Fibroblast of skin of left biceps (primary cell): ENCODE measurements at places on chromosomes 11 and 22.

DNA sequence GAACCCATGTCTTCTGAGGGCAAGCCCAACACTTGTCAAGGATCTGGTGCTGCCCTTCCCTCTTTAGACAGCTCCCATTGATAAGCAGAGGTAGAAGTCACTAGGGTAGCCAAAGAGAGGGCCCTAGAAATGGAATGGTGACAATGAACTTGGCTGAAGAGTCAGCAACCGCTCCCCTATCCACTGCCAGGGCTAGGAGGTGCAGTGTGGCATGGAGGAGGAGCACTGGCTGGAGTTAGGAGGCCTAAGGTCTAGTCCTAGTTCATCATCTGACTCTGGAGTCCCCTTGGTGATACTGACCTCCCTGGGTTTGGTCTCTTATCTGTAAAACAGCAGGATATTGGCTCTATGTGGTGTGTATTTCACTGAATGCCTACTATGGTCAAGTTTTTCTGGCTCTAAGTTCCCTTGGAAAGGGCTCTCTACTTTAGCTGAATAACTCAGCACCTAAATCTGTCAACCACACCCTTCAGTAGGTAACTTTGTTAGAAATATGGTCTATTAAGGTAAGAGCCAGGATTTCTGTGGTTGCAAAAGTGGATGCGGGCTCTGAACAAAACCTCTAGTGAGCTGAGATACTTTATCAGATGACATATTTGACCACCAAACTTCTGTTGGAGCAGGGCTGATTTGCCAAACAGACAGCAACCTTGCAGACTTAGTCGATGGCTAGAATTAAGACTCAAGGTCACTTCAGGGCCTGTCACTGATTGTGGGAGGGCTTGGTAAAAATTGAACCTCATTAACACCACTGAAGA lies 10.5 kb downstream of the TIMP3 start:
- no peak for DNase-seq

DNA sequence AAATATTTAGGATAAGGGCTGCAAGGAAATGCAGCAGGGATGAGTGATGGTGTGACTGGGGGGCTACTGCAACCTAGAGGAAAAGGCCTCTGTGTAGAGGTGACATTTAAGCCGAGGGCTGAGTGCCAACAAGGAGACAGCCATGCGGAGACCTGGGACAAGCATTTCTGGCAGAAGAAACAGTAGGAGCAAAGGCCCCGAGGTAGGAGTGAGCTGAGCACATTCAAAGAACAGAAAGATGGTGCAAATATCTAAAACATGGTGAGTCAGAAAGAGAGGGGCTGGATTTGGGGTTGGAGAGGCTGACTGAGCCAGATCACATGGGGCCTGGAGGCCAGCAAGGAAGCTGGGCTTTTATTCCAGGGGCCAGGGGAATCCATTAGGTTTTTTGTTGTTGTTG lies 55.1 kb upstream of the INCENP start:
- DNase-seq, result no peak

DNA sequence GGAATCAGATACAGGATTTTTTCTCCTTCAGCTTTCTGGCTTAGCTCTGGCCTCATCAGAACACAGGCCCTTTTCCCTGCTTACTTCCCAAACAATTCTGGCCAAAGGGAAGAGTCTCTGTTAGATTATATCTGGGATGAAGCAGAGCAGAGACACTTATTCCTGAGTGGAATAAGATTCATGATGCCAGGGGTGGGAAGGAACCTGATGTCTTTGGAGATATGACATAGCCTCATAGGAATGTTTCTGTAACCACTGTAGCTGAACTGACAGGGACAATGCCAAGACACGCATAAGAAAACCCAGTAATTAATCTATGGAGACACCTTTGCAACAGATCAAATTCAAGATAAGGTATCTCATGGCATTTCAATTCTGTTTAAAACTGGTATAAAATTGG lies 177.1 kb upstream of the RAG2 start:
- DNase-seq, result no peak

- DNase-seq, result no peak
Observed at GRCh38 chr11:33533386-33534052, 167.1 kb downstream of the C11orf91 start.

GRCh38 chr11:112760396-112761059 lies 200.7 kb upstream of the NCAM1 start:
- DNase-seq, result no peak

- DNase-seq, result no peak
Observed at GRCh38 chr11:67600324-67601029, 6.3 kb upstream of the NDUFV1 start.

- no peak for DNase-seq
Observed at GRCh38 chr11:776561-777287, 563 bp downstream of the GATD1 start.

- no peak for DNase-seq
Observed at GRCh38 chr11:30568931-30569330, 17.2 kb downstream of the MPPED2 start.

- DNase-seq, result no peak
Observed at GRCh38 chr11:63841554-63841953, 2.6 kb downstream of the MARK2 start.

DNA sequence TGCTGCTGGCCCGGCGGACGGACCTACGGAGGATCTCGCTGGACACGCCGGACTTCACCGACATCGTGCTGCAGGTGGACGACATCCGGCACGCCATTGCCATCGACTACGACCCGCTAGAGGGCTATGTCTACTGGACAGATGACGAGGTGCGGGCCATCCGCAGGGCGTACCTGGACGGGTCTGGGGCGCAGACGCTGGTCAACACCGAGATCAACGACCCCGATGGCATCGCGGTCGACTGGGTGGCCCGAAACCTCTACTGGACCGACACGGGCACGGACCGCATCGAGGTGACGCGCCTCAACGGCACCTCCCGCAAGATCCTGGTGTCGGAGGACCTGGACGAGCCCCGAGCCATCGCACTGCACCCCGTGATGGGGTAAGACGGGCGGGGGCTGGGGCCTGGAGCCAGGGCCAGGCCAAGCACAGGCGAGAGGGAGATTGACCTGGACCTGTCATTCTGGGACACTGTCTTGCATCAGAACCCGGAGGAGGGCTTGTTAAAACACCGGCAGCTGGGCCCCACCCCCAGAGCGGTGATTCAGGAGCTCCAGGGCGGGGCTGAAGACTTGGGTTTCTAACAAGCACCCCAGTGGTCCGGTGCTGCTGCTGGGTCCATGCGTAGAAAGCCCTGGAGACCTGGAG lies 74.1 kb downstream of the LRP5 start:
- no peak for DNase-seq

GRCh38 chr22:17814084-17814483 lies 39.8 kb upstream of the BID start:
- DNase-seq, result no peak

DNA sequence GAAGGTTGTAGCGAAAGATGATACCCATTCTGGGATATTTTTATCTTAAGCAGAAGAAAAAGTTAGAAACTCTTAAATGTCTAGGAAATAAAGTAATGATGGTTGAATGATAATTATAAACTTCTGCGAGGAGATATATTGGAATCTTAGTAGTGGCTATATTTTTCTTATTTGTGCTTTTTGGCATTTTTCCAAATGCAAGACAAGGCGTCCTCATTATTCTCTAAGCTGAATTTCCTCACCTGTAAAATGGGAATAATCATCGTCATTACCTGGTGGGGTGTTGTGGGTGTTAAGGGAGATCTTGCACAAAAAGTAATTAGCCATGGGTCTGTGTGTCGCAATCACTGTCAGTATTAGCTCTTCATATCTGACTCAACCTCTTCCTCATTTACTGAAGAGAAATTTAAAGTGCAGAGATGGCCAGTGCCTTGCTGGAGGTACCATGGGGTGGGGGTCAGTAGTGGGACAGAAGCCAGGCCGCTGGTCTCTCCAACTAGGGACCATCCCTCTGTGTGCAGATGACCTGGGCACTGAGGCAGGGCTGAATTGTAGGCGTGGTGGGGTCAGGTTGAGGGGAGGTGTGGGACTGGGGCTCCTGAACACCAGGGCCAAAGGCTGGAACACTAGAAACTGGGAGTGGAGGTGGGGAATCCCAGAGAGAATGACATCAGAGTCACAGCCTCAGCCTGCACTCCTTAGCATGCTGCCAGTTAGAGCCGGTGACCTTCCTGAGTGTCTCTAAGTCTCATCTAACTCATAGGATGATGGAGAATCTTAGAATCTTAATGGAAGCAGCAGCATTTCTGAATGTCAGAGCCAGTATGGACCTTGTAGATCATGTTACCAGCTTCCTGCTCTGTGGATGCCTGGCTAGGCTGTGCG lies 4.1 kb downstream of the PITPNM1 start:
- DNase-seq, result no peak

DNA sequence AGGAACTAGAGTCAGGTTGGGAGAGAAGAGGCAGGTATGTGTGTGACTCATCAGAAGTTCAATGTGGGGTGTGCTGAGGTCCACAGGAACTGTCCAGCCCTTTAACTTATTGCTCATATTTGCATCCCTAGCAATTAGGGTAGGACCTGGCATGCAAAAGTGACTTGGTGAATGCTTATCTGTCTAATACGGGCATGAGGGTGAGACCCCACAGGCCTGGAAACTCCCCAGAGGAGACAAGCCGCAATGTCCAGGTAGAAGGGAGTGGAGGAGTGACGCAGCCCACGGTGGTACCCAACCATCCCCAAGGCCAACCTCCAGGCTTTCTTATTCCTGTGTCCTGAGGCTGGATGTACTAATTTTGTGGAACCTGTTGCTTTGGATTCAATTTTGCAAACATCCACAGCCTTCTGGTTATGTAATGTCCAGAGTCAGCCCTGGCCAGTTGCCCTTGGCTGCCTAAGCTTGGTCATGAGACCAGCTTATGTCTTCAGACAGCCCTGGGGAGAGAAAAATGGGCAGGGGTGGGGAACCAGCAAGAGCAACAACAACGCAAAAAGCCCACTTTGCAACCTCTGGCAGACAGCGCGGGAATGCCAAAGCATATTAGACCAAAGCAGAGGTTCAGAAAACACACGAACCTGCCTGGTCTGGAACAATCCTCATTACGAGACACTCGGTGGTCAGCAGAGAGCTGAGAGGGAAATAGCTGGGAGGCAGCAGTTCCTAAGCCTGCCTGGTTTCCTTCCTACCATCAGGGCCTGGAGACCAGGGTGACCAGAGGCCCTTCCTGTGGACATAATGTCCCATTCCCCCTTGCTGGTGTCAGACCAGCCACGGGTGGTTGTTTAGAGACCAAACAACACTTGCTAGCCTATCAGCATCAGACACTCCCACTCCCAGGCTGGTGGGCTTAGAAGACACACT lies 49.3 kb downstream of the TIMP3 start:
- DNase-seq, result no peak

DNA sequence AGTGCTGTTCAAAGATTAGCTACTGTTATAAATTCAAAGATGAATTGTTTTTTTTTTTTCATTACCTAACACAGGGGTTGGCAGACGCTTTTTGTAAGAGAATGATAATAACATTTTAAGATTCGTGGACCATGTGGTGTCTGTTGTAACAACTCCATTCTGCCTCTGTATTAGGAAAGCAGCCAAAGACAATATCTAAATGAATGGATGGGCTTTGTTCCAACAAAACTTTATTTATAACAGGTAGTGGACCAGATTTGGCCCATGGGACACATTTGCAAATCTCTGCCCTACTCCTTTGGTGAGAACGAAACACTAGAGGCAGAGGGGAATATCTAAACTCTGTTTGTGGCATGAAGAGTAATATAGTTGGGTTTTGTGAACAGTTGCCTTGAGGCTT lies 83.6 kb upstream of the BLID start:
- DNase-seq, result no peak

GRCh38 chr22:47997052-47997590 lies 1234.7 kb downstream of the TBC1D22A start:
- no peak for DNase-seq

DNA sequence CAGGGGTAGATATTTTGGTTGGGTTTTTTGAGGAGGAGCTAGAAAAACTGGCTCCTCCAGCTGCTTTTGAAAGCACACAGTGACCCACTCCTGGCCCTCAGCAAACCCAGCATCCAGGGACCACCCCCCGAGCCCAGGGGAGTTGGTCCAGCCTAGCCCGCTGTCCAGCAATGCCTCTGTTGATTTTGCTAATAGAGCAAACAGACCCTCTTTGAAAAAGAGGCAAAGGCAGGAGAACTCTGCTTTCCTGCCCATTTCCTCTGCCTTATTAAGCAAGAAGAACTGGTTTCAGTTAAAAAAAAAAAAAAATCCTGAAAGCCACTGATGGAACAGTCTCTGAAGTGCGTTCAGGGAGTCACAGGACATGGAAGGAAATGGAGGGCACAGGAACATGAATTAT lies 25.3 kb downstream of the ABTB2 start:
- DNase-seq, result no peak

DNA sequence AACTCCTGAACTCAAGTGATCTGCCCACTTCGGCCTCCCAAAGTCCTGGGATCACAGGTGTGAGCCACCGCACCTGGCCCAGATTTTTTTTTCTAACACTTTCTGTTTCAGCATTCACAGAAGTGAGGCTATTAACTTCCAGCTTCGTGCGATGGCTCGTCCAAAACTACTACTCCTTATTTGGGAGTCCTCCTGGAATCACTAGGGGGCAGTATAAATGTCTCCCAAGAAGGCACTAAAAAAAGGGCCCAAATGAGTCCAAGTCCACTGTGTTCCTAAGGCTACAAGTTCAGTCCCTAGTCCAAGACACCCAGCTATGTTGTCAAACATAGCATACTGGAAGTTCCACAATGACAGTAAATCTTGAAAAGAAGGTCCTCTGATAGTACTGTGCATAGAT lies 63.2 kb upstream of the BIRC3 start:
- DNase-seq, result no peak

GRCh38 chr11:76579752-76580151 lies 90.8 kb downstream of the LRRC32 start:
- DNase-seq, result no peak

- DNase-seq, result no peak
Observed at GRCh38 chr22:46045459-46046298, 68.7 kb upstream of the WNT7B start.

- no peak for DNase-seq
Observed at GRCh38 chr11:117453886-117454563, 126.4 kb downstream of the CEP164 start.

DNA sequence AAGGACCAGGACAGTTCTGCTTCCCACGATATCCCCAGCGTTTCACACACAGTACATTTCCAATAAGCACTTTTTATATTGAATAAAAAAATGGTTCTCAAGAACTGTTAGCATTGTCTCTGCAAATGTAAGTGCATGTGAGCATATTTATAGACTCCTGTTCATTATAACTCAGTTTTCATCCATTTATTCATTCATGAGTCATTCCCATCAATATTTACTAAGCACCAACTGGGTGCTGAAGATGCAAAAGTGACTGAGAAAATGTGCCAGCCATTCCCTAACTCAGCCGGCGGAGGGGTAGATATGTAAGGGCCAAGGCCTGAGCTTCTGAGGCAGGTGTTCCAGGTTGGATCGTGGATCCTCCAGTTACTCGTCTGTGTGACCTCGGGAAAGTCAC lies 64.8 kb downstream of the CACNG2 start:
- DNase-seq, result no peak

- no peak for DNase-seq
Observed at GRCh38 chr22:32222991-32223390, 18.1 kb upstream of the RFPL2 start.
